Parietal lobe (tissue), 2 donors: ENCODE measurements at places on chromosomes 4 and X. TPM values are rescaled to one million over a fixed set of nuclear protein-coding genes. Genes with fewer than 3 reads are reported as not detected.

Gene IL21
- not detected for total RNA-seq

Gene UGT2B10
- not detected for total RNA-seq

Gene TMEM156
- 0.31 TPM for total RNA-seq

Gene C4orf36
- 1.6 TPM for total RNA-seq

Gene DCLK2
- total RNA-seq, result 203 TPM

Gene BCOR
- 48.5 TPM for total RNA-seq

Gene RBMXL3
- total RNA-seq, result not detected

Gene MAGEB6B
- total RNA-seq, result not detected

Gene RAB9A
- 17.2 TPM for total RNA-seq

Gene STPG2
- total RNA-seq, result 4.1 TPM

Gene ADAMTS3
- 15.3 TPM for total RNA-seq

Gene NDUFC1
- 26.0 TPM for total RNA-seq

Gene ADH1A
- total RNA-seq, result not detected

Gene XKRX
- total RNA-seq, result not detected

Gene DMP1
- total RNA-seq, result not detected

Gene NDST3
- 27.5 TPM for total RNA-seq

Gene GALNTL6
- total RNA-seq, result 16.9 TPM

Gene ITM2A
- 39.1 TPM for total RNA-seq
